ENCODE measurements at places on chromosomes 7 and 10.
A peak's percentile ranks its signal among the peaks of the same experiment; 100 is the strongest.

DNA sequence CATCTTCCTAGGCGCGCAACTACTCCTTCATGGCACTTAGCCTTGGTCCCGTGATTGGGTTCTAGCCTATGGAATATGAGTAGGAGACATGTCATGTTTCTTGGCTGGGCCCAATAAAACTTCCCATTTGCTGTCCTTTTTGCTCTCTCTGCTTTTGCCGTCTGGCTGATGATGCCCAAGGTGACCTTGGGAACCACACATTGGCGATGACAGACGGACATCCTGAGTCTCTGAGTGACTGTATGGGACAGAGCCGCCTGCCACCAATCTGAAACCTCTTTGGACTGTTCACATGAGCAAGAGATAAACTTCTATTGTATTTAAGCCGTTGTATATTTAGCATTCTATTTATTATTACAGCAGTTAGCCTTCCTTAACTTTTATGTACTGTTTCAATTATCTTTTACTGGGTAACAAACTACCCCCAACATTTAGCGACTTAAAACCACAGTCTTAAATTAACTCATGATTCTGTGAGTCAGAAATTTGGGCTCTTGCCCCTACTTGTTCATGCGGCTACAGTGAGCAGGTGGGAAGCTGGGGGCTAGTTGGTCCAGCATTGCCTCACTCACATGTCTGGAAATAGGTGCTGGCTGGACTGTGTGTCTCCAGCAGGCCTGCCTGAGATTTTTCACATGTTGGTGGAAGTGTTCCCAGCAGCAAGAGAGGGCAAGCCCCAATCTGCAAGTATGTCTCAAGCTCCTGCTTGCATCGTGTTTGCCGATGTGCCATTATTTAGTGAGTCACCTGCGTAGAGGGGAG lies 71.7 kb downstream of the NOD1 start:
- DNase-seq: peak; percentile 96

DNA sequence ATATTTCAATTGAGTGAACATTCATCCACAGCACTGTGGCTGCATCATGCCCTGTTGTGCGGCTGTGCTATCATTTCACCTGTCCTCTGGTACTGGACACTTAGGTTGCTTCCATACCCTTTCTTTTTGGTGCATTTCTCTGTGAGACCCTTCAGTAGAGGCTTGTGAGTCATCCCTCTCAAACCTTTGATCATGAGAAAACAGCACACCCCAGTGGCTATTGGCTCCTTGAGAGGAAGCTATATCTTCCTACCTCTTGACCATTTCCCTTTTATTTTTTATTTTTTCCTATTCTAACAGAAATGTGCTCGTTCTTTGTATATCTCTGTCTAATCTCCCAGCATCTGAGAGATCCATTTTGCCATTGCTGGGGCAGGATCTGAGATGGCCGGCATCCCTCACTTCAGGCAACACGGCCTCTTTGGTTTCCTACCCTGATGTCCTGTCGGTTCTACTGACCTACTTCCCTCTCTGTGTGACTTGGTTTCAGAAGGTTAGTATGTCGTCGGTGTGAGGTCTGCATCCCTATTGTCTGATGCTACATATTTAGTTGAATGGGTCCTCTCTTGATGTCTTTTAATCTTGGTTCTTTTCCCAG lies 23.8 kb upstream of the PIK3AP1 start:
- peak; percentile 34 for DNase-seq

- DNase-seq: peak; percentile 49
Measured at GRCh38 chr7:30521532-30521931, 16.9 kb upstream of the GGCT start.

- DNase-seq: peak; percentile 65
Measured at GRCh38 chr7:151757274-151757673, 119.6 kb downstream of the PRKAG2 start.

- DNase-seq: no peak
Measured at GRCh38 chr10:132386419-132386831, 10.6 kb upstream of the PWWP2B start.

Data from myocyte (in vitro differentiated cells).